Stimulated activated CD8-positive, alpha-beta memory T cell treated with anti-CD3 and anti-CD28 coated beads, Interleukin-15, amount 100 ng/mL, for 48 hours (primary cell): ENCODE measurements at places on chromosomes 2 and 18.
A peak's percentile ranks its signal among the peaks of the same experiment; 100 is the strongest.

GRCh38 chr2:204984518-204984917, 439.2 kb downstream of the PARD3B start:
- no peak for DNase-seq

- DNase-seq: no peak
Observed at GRCh38 chr18:29811519-29811918, 1231.0 kb downstream of the DSC3 start.

GRCh38 chr2:12278217-12278750, 438.5 kb upstream of the TRIB2 start:
- no peak for DNase-seq

DNA sequence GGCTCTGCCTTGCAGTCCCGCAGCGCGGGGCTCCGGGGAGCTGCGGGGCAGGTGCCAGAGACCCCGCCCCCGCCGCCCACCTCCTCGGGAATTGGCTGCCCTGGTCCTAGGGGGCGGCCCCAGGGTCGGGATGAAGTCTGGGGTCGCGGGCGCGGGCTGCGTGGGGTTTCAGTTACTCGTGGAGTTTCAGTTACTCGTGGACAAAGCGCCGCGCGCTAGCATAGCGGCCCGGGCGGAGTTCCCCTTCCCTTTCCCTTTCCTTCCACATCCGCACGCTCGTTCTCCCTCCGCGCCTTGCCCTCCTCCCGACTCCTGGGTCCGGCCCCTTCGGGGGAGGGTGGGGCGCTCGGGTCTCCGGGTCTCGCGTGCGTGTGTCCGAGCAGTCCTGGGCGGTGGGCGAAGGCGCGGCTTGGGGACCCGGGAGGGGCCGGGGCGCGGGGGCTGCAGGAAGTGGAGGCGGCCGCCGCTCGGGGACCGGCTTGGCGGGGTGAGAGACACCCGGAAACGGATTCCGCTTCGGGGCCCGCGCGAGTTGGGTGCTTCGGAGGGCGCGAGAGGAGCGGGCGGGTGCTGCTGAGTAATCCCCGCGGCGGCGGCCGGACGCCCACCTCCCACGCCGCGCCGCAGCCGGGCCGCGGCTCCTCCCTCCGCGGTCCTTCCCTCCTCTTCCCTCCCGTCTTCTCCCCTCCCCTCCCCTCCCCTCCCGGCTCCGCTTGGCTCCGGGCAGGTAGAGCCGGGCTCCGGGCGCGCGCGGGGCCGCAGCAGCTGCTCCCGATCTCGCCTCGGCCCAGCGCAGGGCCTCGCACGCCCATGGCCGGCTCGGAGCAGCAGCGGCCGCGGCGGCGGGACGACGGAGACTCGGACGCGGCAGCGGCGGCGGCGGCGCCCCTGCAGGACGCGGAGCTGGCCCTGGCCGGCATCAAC, at the start of gene TTC39C:
Gene TTC39C (plus strand): TSS at position 693 of the 924 bp plus-strand sequence. CDS start 118 bp downstream, at position 811.
- peak; percentile 87 for DNase-seq

DNA sequence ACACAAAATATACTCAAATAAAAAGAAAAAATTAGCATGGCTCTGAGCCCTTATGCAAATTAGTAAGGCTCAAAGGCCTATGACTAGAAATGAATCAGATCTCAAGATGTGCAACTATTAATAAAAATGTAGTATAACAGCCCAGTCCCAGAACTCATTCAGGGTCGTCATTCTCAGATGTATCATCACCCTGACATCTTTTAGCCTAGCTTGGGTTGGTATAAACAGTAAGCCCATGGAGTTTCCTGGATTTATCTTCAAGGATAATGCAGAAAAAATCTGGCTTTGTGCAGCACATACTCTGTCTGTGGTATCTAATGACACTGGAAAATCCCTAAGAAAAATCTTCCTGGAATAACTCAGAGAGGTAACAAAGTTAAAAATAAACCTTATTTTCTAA, 239.3 kb downstream of the ZNF385B start:
- no peak for DNase-seq

GRCh38 chr2:152861349-152861942, 143.0 kb downstream of the ARL6IP6 start:
- DNase-seq: no peak

DNA sequence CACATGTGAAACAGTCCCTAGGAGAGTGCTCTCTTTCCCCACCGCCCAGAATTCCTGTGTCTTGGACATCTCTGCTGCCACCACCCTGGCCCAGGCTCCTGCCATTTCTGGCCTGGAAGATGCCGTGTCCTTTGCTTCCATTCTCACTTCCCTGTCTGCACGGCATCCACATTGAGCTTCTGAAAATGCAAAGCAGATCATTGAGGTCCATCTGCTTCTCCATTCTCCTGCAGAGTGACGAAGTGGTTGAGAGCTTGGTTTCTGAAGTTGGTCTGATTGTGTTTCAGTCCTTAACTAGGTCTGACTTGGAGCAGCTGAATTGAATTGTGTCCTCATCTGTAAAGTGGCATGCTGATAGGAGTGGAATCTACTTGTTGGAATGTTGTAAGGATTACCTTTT, 98.7 kb upstream of the MGAT5 start:
- DNase-seq: no peak

- DNase-seq: no peak
Observed at GRCh38 chr2:199458806-199459285, 1.1 kb upstream of the SATB2 start.

DNA sequence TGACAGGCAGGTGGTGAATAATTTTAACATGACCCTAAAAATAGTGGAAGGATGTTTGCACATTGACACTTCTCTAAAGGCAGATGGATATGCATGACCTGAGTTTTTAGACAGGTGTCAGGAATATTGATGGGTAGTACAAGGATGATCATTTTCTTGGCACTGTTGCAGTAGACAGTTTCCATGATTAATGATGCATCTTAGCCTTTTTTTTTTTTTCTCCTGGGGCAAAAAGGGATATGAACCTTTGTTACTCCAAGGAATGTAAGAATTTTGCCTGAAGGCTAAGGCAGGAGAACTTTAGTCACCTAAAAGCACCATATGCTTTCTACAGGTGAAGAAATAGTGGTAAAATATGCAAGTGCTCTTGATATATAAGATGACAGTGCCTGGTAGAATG, 136.3 kb upstream of the CAVIN2 start:
- DNase-seq: no peak

GRCh38 chr18:22545066-22545760, 127.5 kb upstream of the CTAGE1 start:
- no peak for DNase-seq

DNA sequence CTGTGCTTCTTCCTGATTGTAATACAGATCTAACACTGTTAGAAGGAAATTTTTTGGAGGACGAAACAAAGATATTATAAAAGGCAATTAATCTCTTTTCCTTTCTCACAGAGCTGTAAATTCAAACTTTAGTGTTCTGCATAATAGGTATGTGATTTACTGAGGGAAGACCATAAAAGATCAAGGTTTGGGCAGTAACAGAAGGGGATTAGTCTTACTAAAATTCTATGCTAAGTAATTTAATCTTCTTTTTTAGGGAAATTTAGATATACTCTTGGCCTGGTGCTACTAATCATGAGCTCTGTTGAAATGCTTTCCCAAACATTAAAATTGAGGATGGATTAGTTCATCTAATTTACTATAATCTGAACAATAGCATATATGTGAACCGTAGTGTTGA, 8.8 kb upstream of the QPCT start:
- DNase-seq: no peak

DNA sequence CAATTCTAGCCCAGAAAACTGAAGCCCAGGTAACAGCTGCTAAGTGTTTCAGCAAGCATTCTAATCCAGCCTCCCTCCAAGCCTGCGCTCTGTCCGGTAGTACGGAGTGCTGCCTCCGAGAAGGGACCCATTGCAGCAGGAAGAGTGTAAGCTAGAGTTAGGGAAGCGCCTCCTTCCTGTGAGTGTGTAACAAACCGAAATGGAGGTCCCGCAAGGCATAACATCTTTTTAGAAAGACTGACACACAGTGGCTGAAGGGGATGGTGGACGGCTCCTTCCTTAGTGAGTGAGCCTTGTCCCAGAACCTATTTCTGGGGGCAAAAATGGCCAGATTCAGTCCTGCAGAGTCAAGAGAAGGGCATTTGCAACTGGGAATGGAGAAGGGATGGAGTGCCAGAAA, 12.2 kb downstream of the PKDCC start:
- no peak for DNase-seq
